Epithelial cell of esophagus (primary cell): ENCODE measurements at places on chromosomes 1 and 21.
A peak's percentile ranks its signal among the peaks of the same experiment; 100 is the strongest.

GRCh38 chr1:55673416-55673815 is 458.3 kb upstream of the USP24 start:
- no peak for DNase-seq

- DNase-seq = no peak
Measured at GRCh38 chr1:188170411-188170810, 1341.7 kb downstream of the PLA2G4A start.

GRCh38 chr1:164693564-164694359 is 134.8 kb downstream of the PBX1 start:
- DNase-seq = no peak

- DNase-seq = peak; percentile 65
Measured at GRCh38 chr21:15964236-15964855, 234.6 kb downstream of the USP25 start.

GRCh38 chr1:214362188-214362882 is 81.4 kb downstream of the SMYD2 start:
- no peak for DNase-seq

GRCh38 chr21:25791319-25791718 is 56.5 kb downstream of the GABPA start:
- DNase-seq = no peak

- no peak for DNase-seq
Measured at GRCh38 chr1:220730486-220730885, 17.6 kb upstream of the MTARC2 start.

DNA sequence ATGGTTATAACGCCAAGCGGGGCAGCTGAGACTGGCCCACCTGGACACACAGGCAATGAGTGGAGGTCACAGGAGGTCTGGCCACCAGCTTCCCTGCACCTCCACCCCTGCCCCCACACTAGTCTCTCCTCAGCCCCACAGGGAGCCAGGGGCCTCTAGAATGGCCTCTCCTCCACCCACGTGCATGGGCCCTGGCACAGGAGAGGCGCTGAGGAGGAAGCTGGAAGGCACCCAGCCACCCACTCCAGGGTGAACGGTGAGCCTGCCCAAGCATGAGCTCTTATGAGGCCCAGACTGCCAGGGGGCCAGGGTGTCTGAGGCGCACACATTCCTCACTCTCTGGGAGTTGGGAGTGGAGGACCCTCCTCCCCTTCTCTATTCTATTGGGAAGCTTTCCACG is 22.2 kb downstream of the LRP8 start:
- no peak for DNase-seq

DNA sequence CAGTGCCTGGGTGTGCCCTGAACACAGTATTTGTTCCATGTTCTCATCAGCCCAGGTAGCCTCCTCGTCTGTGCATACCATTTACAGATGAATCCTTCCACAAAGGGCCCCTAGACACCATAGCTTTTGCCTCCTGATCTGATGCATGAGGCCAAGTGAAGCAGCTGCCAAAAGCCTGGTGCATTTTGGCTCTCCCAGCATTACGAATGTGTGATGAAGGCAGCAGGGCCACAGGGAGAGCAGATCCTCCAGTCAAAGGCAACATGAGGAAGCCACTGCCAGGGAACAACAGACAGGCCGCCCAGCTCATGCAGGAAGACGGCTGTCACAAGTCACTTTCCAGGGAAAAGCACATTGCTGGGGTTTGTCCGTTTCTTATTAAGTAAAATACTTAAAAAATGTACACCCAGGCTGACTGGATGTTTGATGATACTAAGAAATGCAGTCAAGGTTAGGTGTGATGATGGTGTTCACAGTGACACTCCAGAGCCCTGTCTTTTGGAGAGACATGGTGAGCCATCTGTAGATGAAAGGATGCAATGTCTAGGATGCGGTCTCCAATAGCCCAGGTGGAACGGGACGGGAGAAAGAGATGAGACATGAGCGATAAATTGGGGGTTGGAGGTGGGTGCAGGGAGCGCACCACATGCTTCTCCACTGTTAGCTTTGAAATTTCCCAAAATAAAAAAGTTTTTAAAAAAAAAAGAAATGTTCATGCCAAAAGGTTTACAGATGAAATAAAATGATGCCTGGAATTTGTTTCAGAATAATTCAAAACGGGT is 48.7 kb downstream of the NPHP4 start:
- no peak for DNase-seq

DNA sequence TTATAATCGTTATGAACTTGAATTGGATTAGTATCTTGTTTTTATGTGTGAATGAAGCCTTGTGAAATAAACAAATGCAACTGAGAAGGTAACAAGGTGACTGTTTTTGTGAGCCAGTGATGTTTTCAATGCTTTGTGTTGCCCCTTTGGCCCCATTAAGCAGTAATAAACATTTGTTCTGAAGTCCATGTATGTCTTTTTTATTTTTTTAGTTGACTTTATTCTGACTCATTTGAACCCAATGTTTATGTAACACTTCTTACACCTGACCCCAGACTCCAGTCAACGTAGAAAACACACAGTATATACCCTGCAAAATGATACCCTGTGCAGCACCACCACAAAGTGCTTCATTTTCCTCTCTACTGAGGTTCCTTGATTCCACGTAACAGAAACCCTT is 4.6 kb upstream of the CACYBP start:
- DNase-seq = no peak

GRCh38 chr1:44433209-44433608 is 28.2 kb downstream of the RNF220 start:
- DNase-seq = no peak

DNA sequence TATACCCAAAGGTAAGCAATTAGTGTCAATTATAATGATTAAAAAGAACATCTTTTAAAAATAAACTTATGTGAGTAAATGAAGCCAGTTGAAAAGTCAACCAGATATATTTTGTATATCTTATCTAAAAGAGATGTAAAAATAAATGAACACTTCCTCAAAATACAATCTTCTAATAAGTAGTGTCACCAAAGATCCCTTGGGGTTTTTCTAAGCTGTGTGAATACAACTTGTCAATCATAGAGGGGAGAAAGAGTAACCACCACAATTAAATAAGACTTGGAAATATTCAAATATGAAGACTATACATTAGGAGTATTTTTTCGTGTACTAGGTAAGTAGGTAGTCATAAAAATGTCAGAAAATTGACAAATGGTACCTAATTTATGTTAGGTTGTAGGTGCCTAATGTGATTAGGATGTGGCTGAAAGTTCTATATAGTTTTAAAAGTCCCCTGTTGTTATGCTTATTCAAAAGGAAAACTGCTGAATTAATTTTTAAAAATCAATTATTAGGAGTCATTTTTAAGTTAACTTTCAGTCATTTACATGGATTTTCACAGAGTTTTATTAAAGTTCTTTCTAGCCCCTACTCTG is 72.6 kb downstream of the RASAL2 start:
- no peak for DNase-seq

DNA sequence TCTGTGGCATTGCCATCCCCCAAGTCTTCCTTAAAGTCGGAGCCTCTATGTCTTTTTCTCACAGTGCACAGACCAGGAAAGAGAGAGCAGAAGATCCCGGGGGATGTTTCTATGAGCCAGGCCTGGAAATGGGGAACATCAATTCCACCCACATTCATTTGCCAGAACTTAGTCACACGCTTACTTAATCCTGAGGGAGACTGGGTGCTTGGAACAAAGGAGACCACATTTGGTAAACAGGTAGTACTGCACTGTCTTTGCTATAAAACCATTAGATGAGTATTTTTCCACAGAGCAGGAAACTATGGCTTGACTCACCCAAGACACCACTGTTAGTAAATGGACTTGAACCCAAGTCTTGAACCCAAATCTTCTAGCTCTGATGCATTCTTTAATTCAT is 60.7 kb upstream of the CTTNBP2NL start:
- peak; percentile 82 for DNase-seq

GRCh38 chr1:111619635-111620440 is at the start of gene RAP1A:
TSS of gene RAP1A (plus strand) at chr1:111619789. CDS start at chr1:111691361, 71,572 bp downstream.
- peak; percentile 95 for DNase-seq

- no peak for DNase-seq
Measured at GRCh38 chr1:19239876-19240275, 11.4 kb downstream of the EMC1 start.

GRCh38 chr1:221053889-221054288 is 174.6 kb downstream of the HLX start:
- DNase-seq = peak; percentile 50

DNA sequence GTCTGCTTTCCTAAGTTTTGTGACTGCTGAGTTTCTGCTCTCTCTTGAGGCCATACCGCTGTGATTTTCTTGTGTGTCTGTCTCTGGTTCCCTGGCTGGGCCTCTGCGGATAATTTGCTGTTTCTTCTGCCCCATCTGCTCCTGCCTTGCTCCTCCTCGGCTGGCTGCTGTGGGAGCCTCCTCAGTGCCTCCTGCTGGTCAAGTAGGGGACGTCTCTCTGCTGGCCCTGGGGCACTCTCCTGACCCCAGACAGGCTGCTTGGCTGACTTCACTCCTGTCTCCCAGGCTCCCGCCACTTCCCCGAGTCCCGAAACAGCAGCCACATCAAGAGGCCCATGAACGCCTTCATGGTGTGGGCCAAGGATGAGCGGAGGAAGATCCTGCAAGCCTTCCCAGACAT is 28.5 kb downstream of the ETNK2 start:
- DNase-seq = no peak

- no peak for DNase-seq
Measured at GRCh38 chr1:157978586-157979403, 14.7 kb upstream of the KIRREL1 start.

DNA sequence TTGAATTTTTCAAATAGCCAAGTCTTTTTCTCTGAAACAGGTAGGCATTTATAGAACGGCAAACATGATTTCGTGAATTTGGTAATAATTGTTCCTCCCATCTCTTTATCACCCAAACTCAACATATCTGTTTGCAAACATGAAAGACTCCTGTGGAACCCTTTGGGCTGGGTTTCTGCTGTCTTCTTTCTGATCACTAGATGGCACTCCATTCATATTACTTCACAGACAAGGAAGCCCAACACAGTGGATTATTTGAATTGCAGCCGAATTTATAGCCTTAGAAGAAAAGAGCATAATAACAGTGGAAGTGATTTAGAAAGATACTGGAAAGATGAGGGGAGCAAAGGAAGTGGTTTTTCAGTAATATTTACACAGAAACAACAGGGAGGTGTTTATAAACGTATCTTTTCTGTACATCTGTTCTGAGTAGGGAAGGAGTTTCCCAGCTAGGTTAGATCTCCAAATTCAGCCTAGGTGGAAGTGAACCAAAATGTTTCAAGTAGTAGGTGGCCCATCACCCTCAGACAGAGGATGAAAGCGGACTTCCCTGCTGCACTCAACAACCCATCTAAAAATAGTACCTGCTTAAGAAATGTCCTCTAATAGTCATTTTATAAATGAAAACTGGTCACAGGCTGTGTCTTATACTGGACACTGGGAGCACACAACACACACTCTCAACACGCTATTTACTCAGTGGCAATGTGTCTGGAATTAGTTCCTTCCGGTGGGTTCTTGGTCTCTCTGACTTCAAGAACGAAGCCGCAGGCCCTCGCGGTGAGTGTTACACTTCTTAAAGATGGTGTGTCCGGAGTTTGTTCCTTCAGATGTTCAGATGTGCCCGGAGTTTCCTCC is 67.6 kb downstream of the MAP3K21 start:
- peak; percentile 68 for DNase-seq

DNA sequence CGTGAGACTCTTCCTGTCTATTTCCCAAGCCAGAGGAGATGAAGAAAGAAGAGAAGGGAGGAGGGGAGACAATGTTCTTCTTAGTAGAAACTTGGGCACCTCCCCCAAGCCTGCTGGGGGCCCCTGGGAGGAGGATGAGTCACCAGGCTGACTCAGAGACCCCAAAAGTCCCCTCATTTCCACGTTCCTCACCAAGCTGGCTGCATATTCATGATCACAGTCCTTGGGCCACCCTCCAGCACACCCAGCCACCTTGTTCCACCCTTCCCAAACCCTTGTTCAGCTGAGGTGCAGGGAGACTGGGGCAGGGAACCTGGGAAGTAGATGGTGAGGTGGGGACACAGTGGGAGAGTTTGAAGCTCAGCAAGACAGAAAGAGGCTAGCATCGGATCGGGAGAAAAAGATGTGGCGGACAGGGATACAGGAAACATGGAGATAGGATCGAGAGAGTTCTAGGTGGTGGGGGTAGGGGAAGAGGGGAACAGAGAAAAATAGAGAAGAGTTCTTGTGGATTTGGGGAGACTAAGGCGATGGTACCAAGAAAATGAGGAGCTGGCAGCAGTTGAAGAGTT is 712 bp downstream of the RAB13 start:
- no peak for DNase-seq

- DNase-seq = peak; percentile 100
Measured at GRCh38 chr1:8873506-8874229, 4.8 kb downstream of the ENO1 start.

GRCh38 chr1:228457017-228457395 is 30.2 kb upstream of the RNF187 start:
- DNase-seq = no peak

- DNase-seq = no peak
Measured at GRCh38 chr1:40717065-40717464, 25.6 kb downstream of the NFYC start.

- DNase-seq = peak; percentile 16
Measured at GRCh38 chr1:231240531-231240882, 505 bp upstream of the GNPAT start.

- DNase-seq = peak; percentile 22
Measured at GRCh38 chr1:221169447-221169889, 290.2 kb downstream of the HLX start.

DNA sequence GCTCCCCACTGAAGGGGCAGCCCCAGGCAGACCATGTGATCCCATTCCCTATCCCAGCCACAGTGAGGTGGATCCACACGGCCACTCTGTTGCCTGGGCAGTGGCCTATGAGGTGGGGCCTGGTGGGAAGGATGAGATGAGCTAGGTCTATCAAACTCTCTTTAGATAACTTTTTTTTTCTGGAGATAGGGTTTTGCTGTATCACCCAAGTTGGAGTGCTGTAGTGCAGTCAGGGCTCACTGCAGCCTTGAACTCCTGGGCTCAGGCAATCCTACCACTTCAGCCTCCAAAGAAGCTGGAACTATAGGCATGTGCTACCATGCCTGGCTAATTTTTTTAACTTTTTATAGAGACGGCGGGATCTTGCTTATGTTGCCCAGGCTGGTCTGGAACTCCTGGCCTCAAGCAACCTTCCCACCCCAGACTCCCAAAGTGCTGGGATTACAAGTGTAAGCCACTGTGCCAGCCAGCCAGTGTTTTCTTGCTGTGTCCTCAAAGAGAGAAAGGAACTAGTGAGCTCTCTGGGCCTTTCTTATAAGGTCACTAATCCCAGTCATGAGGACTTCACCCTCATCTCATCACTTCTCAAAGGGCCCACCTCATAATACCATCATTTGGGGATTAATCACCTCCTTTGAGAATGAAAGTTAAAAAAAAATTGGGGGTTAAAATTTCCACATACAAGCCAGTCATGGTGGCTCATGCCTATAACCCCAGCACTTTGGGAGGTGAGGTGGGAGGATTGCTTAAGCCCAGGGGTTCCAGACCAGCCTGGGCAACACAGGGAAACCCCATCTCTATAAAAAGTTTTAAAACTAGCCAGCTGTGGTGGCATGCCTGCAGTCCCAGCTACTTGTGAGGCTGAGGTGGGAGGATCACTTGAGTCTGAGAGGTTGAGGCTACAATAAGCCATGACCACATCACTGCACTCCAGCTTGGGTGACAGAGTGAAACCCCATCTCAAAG is 36.6 kb downstream of the H3-3A start:
- peak; percentile 49 for DNase-seq
